Activated gamma-delta T cell treated with anti-CD3 and anti-CD28 coated beads, Interleukin-2, amount 50 U/mL, for 16 hours (primary cell): ENCODE measurements at places on chromosomes 16 and 17.

DNA sequence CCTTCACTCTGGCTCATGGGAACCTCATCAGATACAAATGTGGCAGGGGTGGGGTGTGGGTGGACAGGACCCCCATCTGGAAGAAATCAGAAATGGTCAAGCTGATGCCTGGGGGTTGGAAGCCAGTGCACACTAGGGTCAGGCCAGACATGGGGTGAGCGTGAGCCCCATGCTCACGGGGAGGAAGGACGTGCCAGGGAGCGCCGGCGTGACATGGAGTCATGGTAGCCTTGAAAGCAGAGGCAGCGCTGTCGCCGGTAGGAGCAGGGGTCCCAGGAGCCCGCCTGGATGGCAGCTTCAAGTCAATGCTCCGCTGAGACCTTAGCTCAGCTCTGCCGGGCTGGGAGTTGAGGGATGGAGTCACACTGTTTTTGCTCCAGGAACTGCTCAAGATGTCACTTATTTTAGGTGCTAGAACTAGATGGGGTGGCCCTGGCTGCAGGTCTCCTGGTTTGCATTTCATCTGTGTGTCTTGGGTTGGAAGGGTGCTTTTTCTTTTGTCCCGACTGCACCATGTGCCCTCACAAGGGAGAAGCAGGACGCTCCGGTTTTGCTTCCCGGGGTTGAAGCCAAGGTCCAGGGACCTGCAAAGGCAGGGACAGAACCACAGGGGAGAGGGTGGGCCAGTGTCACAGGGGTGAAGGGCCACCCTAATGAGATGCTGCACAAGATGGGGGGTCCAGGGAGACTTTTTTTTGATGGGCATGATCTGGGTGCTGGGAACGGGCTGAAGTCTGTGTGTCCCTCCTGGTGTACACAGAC, 51.4 kb downstream of the USP22 start:
- no peak for DNase-seq

GRCh38 chr17:15274017-15274416, 8.9 kb upstream of the PMP22 start:
- DNase-seq: no peak

- DNase-seq: peak; percentile 62
These were observed 32.4 kb downstream of the FOXK2 start for GRCh38 chr17:82551779-82552457.

DNA sequence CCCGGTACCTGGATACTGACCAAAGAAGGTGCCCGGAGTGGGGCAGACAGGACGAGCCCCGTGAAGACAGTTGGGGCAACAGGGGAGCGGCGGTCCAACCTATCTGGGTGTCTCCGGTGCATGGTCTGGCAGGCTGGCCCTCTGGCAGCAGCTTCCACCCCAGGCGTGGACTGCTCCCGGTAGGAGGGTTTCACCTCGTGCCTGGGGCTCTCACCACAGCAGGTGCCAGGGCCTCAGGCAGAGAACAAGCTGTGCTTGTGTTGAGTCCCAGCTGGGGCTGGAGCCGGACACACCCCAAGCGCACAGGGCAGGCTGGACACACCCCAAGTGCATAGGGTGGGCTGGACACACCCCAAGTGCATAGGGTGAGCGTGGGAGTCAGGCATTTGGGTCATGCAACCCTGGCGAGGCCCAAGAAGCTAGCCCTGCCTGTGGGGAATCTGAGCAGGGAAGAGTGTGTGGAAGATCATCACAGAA, 1.5 kb upstream of the FBXL16 start:
- DNase-seq: no peak

DNA sequence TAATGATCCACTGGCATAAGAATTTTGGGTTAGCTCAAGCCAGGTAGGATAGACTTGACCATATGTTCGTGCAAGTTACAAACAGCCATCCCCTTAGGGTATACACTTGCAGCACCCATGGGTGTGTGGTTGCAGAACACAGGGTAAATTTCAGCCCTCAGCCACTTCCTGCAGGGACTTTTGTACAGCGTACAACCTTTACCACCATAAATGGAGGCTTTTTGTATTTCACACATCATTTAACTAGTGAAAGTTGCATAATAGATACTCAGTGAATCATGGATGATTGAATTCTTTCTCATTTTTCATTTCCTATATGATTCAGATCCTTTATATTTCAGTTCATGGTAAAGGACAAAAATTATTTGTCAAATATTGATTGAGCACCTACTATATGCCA, 473.9 kb downstream of the CDH13 start:
- no peak for DNase-seq

DNA sequence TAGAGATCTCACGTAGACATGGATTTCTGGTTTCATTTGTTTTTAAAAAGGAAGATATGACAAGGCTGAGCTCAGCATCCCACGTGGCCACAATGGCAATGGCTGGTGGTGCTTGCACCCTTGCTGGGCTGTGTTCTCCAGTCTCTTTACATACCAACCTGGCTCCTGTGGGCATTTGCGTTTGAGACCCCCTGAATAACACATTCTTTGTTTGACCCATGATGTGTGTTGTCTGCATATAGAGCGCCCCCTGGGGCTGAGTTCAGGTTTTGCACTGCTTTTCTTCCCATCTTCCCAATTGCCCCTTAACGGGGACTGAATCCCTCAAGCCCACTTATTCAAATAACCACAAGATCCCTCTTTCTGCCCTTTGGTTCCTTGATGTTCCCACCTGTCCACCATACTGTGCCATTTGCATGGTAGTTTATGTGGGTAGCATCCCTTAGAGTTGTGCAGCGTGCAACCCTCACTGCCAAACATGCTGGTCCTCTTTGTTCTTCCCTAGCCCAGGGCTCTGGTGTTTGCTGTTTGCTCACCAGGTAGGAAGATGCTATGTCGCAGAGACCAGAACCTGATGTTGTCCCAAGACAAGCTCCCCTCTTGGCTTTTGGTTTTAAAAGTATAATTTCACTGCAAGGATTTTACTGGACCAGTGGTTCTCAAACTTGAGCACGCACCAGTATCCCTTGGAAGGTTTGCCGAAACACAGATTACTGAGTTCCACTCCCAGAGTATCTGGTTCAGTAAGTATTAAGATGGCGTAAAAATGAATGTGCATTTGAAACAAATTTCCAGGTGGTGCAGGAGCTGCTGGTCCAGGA, 38.5 kb upstream of the NKD1 start:
- peak; percentile 22 for DNase-seq

- DNase-seq: no peak
These were observed 48.5 kb upstream of the MRC2 start for GRCh38 chr17:62578757-62579487.

DNA sequence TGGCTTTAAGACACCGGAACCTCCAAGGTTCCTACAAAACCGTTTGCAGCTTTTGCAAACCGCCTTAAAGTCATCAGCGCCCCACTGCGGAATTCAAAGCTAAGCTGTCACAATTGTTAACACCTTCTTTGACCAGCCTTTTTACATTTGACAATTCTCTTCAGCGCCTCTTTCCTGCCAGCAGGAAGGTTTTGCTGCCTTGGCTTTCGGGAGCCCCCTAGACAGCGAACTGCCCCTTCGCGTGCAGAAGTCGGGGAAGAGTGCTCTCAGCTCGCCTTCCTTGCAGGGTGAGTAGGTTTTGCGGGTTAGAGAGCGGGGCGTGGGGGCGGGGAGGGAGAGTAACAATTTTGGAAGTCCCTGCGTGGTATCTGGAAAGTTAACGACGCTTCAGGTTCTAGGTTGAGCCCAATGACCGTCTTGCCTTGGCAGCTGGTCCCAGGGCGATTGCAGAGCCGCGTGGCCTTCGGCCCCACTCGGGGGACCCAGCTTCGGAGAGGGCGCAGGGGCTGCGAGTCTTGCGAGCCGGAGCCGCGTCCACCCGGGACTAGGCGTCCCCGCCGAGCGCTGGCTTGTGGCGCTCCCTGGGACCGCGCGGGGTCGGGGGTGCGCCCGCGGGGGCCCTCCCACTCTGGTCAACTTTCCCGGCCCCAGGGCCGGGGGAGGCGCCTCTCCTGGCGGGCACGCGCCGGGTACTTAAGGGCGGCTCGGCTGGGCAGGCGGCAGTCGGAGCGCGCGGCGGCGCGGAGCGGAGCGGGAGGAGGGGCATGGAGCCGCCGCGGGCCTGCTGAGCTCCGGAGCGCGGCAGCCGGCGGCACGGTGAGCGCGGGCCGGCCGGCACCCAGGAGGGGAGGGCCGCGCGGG, at the start of gene HAS3:
Gene HAS3 (plus strand): TSS at position 153 of the 861 bp plus-strand sequence. CDS start 3,743 bp downstream, outside the sequence.
- no peak for DNase-seq

- no peak for DNase-seq
These were observed 3.9 kb upstream of the KCNJ18 start for GRCh38 chr17:21688293-21688949.

- DNase-seq: no peak
These were observed 23.9 kb upstream of the LITAF start for GRCh38 chr16:11610580-11610979.

DNA sequence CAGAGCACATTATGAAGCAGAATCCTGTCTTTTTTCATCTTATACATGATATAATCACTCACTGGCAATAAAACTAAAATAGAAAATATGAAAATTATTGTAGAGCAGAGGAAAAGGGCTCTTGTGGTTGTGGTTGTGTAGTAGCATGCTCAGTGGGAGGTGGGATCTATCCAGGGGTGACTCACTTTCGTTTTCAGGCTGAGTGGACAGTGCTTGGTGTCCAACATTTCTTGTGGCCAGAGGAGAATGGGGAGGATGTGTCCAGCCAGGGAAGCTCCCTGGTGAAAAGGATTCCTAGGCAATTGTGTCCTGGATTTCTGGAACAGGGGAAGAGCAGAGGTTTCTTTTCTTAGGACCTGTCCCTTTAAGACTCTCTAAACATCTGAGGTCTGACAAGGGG, 31.9 kb upstream of the CPHXL start:
- DNase-seq: no peak

DNA sequence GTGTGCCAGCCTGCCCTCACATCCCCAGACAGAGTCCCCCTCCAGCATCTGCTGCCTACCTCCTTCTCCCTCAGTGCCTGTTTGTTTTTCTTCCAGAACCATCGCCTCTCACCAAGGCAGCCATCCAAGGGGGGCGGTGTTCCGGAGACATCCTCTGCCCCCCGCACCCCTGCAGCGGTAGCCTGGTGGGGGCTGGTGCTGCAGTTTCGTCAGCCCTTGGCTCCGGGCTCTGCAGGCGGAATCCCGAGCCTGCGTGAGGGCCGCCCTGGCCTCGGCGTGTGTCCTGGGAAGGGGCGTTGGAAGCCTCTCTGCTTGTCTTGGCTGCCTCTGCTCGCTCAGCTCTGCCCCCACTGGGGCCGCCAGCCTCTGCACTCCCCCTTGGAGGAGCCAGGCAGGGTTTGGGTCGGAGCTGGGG, 126.0 kb upstream of the CIBAR2 start:
- DNase-seq: no peak

DNA sequence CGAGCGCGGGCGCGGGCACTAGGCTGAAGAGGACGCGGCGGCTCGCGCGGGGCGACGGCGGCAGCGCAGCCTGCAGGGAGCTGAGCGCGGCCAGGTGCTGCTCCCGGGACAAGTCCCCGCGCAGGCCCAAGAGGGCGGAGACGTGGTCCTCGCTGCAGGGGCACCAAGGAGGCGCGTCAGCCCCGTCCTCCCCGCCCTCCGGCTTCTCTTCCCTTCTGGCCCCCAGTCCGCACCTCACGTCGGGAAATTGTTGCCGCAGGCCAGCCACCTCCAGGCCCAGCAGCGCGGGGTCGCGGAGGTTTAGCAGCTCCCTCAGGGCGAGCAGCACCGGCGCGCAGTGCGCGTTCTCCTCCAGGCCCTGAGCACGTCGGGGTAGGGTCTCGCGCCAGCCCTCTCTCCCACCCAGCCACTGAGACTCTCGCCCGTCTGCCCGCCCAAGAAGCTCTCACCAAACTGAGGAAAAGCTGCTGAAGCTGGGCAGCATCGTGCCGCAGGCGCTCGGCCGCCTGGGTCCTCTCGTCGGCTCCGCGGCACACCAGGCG, 761 bp upstream of the MATCAP1 start:
- DNase-seq: no peak

GRCh38 chr16:85142771-85143211, 30.5 kb upstream of the CIBAR2 start:
- DNase-seq: no peak

DNA sequence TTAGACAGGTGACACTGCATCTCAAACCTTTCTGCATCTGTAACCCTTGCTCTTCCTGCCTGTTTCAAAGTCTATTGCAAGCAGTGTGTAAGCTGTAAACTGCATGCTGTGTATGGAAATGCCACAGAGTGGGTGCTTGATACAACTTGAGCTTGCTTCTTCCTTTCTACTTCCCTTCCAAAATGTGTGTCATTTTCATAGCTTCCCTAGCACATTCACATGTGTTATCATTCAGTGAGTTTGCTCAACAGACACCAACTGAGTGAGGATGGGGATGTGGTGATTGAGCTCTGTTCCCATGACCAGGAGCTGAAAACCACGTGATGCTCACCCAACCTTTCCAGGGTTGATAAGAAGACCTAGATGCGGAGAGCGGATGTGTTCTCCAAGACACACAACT, 111.1 kb downstream of the VAT1L start:
- no peak for DNase-seq

DNA sequence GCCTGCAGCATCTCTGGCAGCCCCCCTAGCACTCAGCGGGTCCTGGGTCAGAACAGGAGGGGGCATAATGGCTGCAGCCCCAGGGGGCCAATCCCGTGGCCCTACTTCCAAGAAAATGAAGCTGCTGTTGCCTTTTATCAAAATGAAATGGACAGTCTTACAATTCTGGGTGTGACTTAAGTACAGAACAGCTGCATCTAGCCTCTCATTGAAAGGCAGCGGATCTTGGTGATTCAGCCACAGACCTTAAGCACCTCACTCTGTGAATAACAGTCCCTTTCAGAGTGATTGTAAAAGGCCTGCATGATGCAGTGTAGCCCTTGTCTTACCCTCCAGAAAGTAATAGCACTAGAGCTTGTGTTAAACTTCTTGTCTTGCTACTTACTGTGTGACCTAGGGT, 11.5 kb upstream of the UMOD start:
- DNase-seq: no peak

DNA sequence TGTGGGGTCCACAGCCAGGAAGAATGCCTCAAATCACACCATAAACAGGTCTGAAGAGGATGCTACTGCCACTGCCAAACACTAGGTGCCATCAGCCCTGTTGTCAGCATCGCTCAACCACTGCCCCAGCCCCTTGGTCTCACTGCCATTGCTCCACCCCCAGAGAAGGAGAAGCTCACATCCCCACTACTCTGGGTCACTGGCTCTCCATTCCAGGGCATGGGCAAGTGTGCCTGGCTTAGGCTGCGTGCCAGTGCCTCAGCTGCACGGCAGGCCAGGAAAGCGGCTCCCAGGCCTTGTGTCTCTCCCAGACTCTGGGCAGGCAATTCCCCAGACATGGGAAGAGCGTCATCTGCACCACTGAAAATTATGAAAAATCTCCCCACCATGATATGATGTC, 1.2 kb upstream of the IGSF6 start:
- no peak for DNase-seq
